ENCODE measurements at places on chromosomes 4 and X.

DNA sequence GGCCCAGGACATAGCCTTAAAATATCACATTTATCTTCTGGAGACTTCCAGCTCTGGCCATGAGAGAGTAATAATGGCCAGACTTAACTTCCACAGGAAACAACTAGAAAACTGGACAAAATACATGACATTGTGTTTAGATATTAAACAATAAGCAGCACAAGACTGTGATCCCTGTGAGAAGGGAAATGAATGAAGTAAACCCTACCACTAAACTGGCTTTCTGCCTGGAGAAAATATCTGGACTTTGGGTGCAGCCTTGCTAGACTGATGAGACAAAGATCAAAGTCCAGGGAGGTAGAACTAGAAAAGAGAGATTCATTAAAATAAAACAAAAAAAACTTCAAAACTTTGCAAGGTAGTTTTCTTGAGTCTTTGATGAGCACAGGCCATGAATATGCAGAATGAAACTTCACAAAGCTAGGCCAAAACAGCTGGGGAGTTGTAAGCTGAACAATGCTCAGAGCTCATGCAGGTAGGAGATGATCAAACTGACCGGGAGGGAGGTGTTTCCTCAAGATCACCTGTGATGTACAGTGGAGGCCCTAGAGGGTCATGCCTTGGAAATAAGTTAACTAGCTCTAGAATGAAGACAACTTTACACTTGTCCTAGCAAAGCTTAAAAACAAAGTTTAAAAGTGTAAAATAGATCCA, 147.0 kb upstream of the SH3RF1 start:
- no peak for DNase-seq

DNA sequence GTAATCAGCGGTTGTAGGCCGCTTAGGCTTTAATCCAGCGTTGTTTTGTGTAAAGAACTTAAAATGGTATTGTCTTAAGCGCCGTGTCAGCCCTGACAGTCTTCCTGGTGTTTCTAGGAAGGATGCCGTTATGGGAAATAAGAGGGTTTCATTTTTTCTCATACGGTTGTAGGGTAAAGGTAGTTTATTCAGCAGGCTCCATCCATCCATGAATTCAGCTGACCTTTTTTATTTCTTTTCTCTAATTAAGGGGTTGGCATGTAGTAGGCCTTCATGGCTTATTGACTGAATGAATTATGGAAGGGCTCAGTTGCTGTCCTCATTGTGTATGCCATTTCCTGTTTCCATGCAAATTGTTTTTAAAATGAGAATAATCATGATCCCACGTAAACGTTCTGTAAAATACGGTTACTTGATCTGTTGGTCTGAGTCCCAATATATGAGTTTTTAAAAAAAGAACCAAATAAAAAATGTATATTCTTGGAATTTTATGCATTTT, 693 bp downstream of the OCIAD1 start:
- no peak for DNase-seq

- DNase-seq: no peak
Observed at GRCh38 chr4:5683566-5683965, 24.8 kb downstream of the EVC2 start.

GRCh38 chrX:12767856-12768255, 23.4 kb upstream of the PRPS2 start:
- no peak for DNase-seq

DNA sequence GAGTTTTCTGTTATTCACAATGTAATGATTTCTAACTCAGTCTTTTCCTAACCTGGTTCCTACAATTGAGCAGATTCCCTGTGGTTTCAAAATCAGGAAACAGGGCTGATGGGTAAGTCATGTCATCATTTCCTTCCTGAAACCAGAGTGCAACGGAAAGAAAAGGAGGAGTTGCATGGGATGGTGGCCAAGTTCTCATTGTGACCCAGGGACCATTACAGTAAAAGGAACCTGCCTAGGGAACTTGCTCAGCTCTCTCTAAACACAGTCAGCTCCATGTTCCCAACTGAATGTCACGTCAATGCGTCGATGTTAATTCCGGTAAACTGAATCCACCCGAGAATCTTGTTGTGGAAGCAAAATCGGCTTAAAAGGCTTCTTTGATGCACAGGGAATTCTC, 51.2 kb downstream of the LGI2 start:
- DNase-seq: no peak

- no peak for DNase-seq
Observed at GRCh38 chr4:26877406-26877805, 16.8 kb downstream of the STIM2 start.

DNA sequence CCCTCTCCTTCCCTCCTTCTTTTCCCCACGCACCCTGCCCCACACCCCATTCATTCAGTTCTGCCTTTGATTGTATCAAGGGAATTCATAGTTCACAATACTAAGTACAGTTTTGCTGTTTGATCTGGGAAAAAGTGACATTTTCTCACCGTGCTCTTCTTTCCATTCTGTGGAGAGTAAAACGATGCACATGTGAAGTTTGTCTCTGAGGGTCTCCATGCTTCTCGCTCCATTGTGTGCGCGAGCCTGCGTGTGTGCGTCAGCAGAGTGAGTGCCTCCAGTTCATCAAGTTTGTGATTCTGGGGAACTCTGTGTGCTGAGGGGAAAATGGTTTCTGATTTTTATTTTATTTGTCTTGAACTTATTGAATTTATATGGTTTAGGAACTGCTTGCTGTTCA, 1.9 kb downstream of the STK26 start:
- DNase-seq: no peak

DNA sequence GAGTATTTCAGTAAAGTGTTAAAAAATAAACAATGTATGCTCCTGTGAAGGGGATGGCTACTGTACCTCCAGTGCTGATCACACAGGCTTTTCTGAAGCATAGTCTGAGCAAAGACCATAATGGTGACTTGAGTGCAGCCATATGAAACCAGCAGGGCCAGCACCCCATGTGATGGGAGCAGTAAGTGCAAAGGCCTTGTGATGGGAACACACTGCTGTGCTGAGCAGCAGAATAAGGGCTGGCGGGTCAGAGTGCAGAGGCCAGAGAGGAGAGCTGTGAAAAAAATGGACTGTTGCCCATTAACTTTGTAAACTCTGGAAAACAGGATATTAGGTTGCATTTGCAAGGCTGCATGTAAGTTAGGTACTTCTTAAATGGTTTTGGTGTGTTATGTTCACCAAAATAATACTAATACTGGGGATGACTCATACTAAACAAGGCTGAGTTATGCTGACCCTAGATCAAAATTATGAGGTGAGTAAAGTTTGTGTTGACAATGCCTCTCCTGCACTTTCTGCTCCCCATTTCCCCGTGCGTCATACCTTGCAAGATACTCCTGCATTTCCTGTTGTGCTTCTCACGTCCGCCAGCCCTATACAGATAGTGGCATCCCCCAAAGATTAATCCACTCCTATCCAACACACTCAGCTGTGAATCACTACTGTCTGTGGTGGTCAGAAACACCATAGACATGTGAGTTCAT, 67.0 kb upstream of the FAM9A start:
- no peak for DNase-seq

DNA sequence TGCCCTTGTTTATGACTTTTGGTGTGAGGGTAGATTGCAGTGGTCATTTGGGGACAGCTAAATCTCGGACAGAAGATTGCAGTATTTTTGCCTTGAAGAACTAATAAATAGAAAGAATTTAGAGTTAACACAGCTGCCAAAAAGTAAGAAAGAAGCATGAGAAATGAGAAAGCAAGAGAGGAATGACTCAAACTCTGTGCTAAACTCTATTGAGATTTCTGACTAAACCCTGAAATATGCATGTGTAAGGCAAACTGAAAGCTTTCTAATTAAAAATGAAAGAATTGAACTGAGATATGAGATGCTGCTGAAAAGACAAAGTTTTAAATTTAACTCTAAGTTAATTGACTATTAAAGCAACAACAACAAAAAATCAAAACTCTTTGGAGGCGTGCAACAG, 791.3 kb downstream of the RAB28 start:
- DNase-seq: peak; percentile 5

- peak; percentile 28 for DNase-seq
Observed at GRCh38 chr4:97987019-97987648, 156.1 kb downstream of the STPG2 start.

- DNase-seq: peak; percentile 4
Observed at GRCh38 chrX:85992811-85993229, 54.5 kb downstream of the CHM start.

DNA sequence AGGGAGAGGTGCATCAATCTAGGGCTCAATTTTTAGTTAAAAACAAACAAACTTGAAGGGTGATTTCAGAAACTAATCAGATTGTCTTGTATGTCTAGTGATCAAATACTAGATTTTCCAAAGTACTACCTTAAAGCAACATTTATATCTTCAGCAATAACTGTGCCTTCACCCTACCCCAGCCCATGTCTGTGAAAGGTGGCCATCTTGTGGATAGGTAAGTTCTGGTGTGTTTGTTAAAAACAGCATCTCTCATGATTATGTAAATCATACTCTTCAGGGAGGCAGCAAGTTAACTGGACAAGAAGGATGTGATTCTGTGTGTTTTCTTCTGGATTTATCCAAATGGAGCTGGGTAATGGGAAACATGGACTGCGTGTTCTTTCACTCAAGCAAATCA, 81.4 kb upstream of the ACSL1 start:
- DNase-seq: no peak

- DNase-seq: no peak
Observed at GRCh38 chr4:128123036-128123435, 61.9 kb downstream of the LARP1B start.

DNA sequence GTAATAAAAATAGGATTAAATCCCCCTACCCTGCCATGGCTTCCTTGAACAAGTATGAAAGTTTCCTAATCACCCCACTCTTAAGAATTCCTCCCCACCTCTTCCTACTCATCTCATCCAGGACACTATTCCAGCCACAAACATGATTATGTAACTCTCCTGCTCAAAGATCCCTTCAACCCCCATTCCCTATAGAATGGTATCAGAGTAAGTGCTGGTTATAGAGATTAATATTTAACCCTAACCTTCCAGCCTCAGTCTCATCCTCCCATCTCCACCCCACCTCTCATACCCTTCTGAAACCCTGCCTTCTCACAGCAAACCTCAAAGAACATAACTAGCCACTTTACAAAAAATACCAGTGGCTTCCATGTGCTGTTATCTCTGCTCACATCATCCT, 155.1 kb downstream of the PPP3CA start:
- no peak for DNase-seq

- DNase-seq: no peak
Observed at GRCh38 chr4:11049001-11049400, 364.4 kb upstream of the CLNK start.

- DNase-seq: no peak
Observed at GRCh38 chrX:132561483-132561882, 72.6 kb upstream of the MBNL3 start.

DNA sequence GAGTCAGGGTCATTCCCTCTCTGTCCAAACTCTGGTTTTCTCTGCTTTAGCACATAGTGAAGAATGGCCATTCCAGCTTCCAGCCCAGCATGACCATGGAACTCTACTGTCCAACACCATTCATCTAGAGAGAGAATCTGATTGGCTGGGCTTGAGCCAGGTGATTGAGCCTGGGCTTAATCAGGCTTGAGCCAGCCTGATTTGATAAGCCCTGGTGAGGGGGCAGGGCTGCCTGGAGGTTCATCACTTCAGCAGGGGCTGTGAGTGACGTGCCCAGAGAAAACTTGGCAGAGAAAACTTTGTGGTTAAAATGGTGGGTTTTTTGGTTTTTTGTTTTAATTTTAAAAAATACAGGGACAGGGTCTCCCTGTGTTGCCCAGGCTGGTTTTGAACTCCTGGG, 62.5 kb downstream of the KIAA0232 start:
- DNase-seq: no peak

- DNase-seq: peak; percentile 59
Observed at GRCh38 chrX:68827848-68828624, 785 bp upstream of the EFNB1 start.

- DNase-seq: peak; percentile 89
Observed at GRCh38 chrX:109840585-109840984, 107.5 kb upstream of the ACSL4 start.

DNA sequence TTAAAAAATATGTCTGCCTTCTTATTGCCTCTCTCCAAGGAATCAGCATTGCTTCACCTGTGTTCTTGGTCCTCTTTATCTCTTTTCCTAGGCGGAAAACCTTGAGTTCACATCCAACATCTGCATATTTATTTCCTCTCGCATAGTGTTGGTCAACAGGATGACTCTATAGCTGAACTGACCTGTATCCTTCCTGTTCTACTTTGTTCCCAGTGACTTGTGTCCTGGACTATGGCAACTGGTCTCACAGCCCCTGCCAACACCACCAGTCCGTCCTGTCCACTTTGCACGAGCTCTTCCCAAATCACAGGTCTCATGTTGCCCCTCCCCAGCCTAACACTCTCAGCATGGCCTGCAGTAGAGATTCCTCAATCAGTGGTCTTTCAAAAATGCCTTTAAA, 2.0 kb downstream of the DIPK2B start:
- DNase-seq: no peak

DNA sequence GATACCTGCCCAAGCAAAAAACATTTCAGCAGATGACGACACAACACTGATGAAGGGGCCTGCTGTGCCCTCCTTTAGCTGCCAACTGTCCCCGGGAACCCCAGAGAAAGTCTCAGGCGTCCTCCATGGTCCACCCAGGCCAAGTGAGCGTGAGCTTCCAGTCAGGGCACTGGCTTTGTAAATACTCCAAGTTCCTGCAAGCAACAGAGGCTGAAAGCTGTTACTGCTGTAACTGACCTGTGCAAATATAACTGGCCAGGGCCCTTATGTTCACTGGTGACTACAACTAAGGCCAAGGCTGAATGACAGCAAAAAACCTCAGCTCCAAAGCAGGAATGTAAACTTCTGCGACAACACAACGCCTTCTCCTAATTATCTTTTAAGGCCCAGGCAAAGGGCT, 8.2 kb downstream of the WDR1 start:
- DNase-seq: no peak

GRCh38 chrX:133668225-133668931, 253.1 kb upstream of the GPC4 start:
- DNase-seq: no peak

DNA sequence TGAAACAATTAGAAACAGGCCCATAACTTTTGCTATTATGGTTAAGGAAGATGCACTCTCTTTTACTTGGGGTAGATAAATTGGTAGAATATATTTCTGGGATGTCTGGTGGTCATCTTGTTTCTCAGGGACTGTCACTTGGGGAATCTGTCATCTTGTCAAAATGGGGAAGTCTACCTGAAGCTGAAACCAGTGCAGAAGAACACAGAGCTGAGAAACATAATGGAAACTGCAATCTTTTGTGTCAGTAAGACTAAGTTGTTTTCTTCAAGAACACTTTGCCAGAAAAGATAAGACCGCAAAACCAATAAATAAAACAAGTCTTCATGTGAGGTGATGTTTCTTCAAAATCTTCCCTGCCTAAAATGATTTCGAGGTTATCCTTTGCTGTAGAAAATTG, 92.0 kb downstream of the NAA11 start:
- DNase-seq: no peak

All from astrocyte of the cerebellum (primary cell).